ENCODE measurements at places on chromosomes 3 and 15. TPM values are rescaled to one million over a fixed set of nuclear protein-coding genes. Genes with fewer than 3 reads are reported as not detected.

GRCh38 chr3:113151461-113152031 is 59.8 kb upstream of the BOC start:
- no peak for DNase-seq

- no peak for DNase-seq
Observed at GRCh38 chr15:89129123-89129815, 41.0 kb downstream of the ABHD2 start.

DNA sequence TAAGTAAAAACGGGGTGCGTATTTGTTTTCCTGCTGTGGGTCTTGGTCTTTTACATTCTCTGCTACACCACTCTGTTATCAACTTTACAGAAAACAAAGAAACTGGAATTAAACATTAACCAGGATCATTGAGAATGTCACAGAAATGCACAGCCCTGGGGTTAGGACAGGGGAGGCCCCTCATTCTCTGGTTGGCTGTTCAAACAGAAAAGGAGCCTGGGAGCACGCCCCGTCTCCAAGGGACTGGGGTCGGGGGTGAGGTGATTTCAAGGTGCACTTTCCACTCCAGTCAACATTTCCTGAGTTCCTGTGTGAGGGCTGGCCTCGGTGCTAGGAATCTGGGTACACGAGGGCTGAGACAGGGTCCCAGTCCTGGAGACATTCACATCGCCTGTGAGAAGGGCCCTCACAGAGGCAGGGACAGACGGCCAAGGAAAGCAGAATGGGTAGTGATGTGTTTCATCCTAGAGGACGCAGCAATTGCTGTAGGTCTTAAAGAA is 30.3 kb downstream of the CPN2 start:
- DNase-seq, result no peak

- DNase-seq, result no peak
Observed at GRCh38 chr3:97037294-97037943, 223.0 kb downstream of the EPHA6 start.

- no peak for DNase-seq
Observed at GRCh38 chr15:71784719-71785118, 25.6 kb upstream of the NR2E3 start.

DNA sequence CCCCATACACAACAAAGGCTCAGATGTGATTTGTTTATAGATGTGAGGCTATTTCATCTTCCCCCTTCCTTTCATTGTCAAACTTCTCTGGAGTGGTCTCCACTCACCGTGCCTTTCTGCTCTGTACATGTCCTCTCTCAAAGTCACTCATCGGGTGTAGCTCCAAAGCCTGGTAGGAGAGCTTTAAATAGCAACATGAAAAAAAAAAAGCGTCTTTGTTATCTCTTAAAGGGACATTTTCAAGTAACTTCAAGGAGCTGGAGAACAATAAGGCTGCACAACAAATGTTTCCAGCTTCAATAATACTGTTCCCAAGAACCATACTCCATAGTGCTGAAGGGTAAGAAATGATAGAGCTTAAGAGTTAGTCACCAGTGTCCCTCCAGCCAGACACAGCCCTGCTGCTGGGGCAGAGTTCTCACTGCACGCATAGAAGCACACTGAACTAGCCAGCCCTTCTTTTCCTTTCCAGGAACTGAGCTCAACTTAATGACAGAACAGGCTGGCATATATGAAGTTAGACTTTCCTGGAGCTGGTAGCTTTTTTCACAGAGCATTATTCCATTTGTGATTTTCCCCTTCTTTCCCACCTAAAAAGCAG is 8.1 kb downstream of the FBXO40 start:
- DNase-seq, result no peak

- peak; percentile 15 for DNase-seq
Observed at GRCh38 chr15:55587321-55588069, 650 bp downstream of the PYGO1 start.

GRCh38 chr3:149920119-149920518 is 50.6 kb downstream of the PFN2 start:
- no peak for DNase-seq

The TMOD2 gene
- total RNA-seq, result 34.0 TPM

The COL6A5 gene
- 6.1 TPM for total RNA-seq

The TMC3 gene
- 0.95 TPM for total RNA-seq

The NAA80 gene
- total RNA-seq, result 2.3 TPM

The LSAMP gene
- total RNA-seq, result 24.0 TPM

The HCLS1 gene
- total RNA-seq, result 11.6 TPM

All from urinary bladder (tissue), 4 donors.